Activated CD4-positive, alpha-beta T cell treated with anti-CD3 and anti-CD28 coated beads, Interleukin-2, amount 10 ng/mL, durations not matched to agents 24 days and 14 days (primary cell): ENCODE measurements at places on chromosomes 12 and 14.

- DNase-seq = no peak
Observed at GRCh38 chr14:33730156-33730555, 220.7 kb downstream of the EGLN3 start.

DNA sequence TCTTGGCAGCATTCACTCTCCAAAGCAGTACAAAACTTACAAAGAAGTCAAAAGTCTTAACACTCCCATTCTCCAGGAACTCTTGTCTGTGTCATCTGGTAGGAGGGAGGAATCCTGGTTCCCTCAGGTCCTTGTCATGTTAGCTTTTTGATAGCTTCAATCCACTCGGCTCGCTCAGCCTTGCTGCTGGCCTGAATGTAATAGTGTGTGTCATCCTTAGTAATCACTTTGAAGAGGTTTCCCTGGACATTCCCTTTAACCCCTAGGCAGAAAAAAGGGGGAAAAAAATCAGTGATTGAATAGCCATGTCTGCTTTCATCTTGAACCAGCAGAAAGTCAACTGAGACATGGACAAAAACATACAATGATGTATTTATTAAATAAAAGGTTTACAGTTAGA lies 24.8 kb downstream of the PLEK2 start:
- DNase-seq = no peak

GRCh38 chr12:81953541-81953940 lies 194.4 kb upstream of the PPFIA2 start:
- no peak for DNase-seq

DNA sequence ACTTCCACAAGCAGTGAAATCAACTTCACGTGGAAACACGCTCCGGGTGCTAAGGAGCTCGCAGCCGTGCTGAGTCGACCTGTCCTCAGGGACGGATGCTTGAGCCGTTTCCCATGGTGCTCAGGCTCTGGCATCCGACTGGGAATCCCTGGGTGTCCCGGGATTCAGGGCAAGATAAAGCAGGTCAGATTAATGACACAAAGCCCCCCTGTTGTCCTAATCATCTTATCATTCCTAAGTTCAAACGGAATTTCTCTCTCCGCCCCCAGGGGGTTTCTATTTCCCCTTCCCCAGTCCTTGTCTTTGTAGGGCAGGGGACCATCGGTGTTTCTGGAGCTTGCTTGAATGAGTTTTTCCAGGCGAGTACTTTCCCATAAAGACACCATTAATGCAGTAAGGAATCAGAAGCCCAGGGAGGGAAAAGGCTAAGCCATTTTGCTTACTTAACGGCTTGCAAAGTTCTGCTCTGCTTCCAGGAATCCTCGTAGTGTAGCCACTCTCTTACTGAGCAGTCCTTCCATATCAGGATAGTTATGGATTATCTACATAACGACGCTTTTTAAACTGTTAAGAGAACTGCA lies 116.5 kb downstream of the TMEM132C start:
- no peak for DNase-seq

DNA sequence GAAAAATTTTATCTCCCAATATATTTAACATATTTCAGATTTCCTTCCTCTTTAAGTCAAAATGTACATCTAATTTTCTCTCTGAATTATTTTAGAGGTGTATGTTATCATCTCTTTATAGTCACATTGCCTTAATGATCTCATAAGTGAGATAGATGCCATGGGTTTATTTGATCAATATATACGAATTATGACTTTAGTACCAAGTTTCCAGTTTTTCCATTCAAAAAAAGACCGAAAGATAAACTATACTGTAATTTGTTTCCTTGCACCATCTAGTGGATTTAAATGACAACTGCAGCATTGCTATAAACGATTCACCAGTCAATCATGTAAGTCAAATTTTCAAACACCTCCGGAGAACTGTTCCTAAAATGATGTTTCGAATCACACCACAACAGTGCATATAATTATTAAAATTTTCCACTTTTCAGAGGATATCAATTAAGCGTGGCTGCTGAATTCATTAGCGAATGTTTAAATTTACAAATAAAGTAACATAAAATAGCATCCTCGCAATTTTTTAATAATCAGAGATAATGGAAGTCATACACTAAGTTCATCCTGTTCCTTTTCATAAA lies 419 bp upstream of the ATXN7L3B start:
- peak; percentile 64 for DNase-seq

DNA sequence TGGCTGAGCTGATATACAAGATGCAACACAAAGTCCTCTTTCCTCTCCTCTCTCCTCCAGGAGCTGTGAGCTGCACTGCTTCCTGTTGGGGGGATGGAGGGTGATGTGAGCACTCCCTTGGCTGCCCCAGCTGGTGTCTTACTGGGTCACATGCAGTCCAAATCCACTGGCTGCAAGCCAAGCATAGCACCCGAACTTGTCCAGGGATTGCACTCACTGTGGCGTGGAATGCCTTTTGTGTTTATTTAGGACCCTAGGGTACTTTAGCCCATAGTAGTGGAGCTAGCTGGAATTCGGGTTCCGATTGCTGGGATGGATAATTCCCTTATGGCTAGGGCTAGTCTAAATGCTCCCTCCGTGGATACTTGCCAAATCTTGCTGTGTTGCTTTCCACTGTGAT lies 424.9 kb upstream of the SYT1 start:
- no peak for DNase-seq

- DNase-seq = no peak
Observed at GRCh38 chr14:102140750-102141145, 1.1 kb downstream of the WDR20 start.

DNA sequence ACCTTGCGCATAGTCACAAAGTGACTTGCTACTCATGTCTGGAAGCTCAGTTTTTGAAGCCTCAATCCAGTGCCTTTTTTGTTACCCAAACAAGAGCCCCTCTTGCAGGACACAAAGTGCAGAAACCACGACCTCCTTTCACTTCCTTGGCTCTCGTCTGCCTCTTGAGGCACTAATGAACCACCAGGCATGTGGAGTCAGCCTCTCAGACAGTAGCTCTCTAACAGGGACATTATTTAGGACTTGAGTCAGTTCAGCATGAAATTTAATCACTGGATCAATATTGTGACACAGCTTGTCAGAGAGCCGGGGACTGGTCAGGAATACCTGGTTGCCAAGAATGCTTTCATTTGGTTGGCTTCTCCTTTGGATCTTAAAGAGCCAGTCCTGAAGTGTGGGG lies 46.7 kb downstream of the HSPB8 start:
- no peak for DNase-seq

GRCh38 chr14:72619881-72620280 lies 274.0 kb downstream of the DPF3 start:
- DNase-seq = no peak

DNA sequence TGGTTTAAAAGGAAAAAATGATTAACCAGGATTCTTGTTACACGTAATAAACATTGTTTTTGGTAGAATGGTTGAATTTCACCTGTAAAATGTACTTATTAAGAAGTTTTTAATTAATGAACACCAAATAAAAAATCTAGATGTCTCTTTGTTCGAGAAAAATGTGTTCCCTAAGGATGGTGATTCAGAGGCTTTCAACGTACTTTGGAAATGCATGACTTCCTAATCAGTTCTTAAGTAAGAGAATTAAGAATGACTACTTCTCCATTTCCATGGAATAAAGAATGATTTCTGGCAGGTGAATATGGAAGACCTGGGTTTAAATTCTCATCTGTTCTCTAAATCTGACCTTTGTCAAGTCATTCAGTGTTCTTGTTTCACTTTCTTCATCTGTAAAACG lies 428.6 kb downstream of the KCNH5 start:
- no peak for DNase-seq

DNA sequence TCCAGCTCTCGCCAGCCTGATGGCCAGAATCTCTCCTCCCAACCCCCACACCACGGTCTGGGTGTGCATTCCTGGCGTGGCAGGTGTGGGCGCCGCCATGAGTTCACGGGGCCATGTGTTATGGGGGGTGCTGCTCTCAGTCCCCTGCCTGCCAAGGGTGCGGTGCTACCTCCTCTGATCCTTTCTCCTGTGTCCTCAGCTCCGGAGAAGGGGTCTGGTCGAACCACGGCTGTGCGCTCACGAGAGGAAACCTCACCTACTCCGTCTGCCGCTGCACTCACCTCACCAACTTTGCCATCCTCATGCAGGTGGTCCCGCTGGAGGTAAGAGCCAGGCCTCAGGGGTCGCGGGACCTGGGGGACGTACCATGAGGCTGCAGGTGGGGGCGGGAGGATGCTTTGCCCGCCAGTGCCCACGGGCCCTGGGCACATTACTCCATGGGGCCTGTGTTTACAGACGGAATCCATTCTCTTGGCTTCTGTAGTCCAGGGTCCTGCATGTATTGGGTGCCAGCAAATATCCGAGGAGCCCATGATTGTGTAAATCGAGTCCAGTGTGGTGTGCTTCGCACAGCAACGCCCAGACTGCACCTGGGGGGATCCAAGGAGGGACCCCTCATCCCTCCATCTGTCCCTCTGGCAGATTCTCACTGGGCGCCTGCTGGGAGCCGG lies 130.8 kb downstream of the ADGRD1 start:
- DNase-seq = no peak

DNA sequence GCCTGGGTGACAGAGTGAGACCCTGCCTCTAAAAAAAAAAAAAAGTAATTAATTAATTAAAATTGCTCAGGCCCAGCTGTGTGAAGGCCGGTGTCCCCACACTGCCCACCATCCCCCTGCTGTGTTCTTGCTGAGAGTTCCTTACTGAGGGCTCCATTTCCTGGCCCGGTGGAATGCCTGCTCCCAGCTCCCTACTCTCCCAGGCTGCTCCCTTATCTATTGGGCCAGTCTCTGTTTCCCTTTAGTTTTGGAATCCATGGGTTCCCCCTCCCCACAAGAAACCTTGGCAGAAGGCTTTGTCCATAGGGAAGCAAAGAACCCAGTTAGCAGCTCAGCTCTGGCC lies 19.0 kb downstream of the MLXIP start:
- DNase-seq = no peak

GRCh38 chr12:80031229-80031628 lies 68.1 kb upstream of the OTOGL start:
- no peak for DNase-seq

- DNase-seq = peak; percentile 50
Observed at GRCh38 chr14:106848330-106849121, 1322.1 kb downstream of the TMEM121 start.

- no peak for DNase-seq
Observed at GRCh38 chr12:84875241-84875640, 37.4 kb downstream of the SLC6A15 start.

- DNase-seq = peak; percentile 65
Observed at GRCh38 chr12:58920102-58920960, at the start of gene LRIG3. Gene LRIG3 (minus strand): TSS chr12:58920504. CDS start chr12:58920235, 269 bp downstream.
